Gastroesophageal sphincter (tissue), 4 donors: ENCODE measurements at places on chromosomes 2 and 18. TPM values are rescaled to one million over a fixed set of nuclear protein-coding genes. Genes with fewer than 3 reads are reported as not detected.

DNA sequence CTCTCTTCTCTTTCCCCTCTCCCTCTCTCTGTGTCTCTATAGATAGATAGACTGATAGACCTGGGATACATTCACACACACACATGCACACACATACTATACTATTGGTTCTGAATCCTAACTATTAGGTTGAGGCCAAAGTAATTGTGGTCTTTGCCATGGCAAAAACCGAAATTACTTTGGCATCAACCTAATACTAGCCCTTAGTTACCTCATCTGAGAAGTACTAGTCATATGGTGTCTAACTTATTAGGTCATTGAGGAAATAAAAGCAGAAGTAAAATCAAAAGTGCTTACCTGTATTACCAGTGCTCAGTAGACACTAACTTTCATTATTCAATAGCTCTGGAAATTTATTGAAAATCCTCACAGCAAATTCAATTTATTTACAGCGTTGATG is 451.5 kb downstream of the EPHA4 start:
- no peaks in the 10 kb centered on the region for H3K36me3 ChIP-seq
- H3K27me3 ChIP-seq: no peaks in the 10 kb centered on the region
- ATAC-seq: no peak
- H3K4me1 ChIP-seq: no peaks in the 10 kb centered on the region

DNA sequence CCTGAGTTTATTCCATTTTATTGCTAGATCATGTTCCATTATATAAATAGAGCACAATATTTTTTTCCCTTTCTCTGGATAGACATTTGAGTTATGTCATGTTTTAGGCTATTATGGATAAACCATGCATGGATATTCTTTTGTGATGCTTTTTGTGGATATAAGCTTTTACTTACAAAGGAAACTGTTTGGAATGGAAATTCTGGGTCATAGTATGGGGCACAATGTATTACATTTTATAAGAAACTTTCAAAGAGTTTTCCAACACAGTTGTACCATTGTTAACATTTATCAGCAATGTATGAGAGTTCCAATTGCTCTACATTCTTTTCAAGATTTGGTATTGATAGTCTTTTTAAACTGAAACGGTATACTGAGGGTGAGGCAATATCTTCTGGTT is 749.4 kb downstream of the SOCS6 start:
- H3K4me1 ChIP-seq: no peaks in the 10 kb centered on the region
- H3K36me3 ChIP-seq: no peaks in the 10 kb centered on the region
- H3K4me3 ChIP-seq: no peak overlapping the region
- H3K27ac ChIP-seq: no peak overlapping the region
- no peaks in the 10 kb centered on the region for H3K27me3 ChIP-seq

EN1 gene
- total RNA-seq: 0.23 TPM

ABCG8 gene
- total RNA-seq: 0.12 TPM

CXCR4 gene
- 7.5 TPM for total RNA-seq

- ATAC-seq: no peak
- no peaks in the 10 kb centered on the region for H3K36me3 ChIP-seq
- H3K27me3 ChIP-seq: no peaks in the 10 kb centered on the region
- H3K4me1 ChIP-seq: no peaks in the 10 kb centered on the region
Measured at GRCh38 chr2:195659982-195660890, 3.2 kb downstream of the SLC39A10 start.

DNA sequence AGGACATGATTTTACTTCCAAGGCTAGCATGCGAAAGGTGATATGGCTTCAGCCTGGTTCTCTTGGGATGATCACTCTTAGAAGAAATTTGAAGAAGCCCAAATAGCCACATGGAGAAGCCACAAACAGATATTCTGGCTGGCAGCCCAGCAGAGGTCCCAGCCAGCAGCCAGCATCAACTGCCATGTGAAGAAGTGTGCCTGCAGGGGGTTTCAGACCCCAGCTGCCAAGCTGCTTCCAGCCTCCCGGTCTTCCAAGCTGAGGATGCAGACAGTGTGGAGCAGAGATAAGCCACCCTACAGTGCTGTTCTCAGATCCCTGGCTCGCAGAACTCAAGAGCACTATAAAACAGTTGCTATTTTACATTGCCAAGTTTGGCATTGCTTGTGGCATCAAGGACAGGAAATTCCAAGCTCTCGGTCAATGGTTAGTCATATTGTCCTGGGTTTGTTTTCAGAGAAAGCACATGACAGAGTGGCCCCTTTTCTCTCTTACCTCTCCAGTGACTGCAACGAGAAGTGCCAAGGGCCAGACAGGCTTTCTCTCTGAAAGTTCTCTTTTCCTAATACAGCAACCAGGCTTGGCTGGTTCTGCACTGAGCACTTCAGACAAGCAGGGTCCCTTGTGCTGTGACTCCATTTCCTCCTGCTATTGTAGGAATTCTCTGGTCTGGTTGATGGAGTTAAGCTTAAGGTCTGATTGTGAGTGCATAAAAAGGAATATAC is 223.7 kb downstream of the ANKRD30B start:
- H3K4me1 ChIP-seq: no peaks in the 10 kb centered on the region
- ATAC-seq: no peak
- no peaks in the 10 kb centered on the region for H3K27me3 ChIP-seq
- no peaks in the 10 kb centered on the region for H3K36me3 ChIP-seq

DNA sequence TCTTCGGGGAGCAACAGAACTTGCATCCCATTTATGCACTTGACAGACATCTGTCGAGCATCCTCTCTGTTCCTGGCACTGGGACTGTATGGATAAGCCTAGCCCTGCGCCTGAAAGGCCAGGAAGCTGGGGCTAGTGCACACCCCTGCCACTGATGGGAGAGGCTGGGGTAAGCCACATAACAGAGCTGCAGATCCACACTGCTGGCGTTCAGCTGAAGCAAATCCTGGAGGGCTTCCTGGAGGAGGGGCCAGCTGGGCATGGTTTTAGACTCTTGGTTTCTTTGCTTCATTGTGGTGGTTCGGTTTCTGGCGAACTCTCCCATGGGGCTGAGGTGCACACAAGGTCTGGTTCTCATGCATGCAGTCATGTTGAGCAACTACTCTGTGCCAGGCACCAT is 45.5 kb upstream of the FOSL2 start:
- peaks cover 43% of the 10 kb centered on the region for H3K4me1 ChIP-seq
- H3K36me3 ChIP-seq: no peaks in the 10 kb centered on the region
- H3K27ac ChIP-seq: no peak overlapping the region
- H3K27me3 ChIP-seq: no peaks in the 10 kb centered on the region

GRCh38 chr2:133817680-133818566 is 249.7 kb upstream of the NCKAP5 start:
- no peaks in the 10 kb centered on the region for H3K36me3 ChIP-seq
- ATAC-seq: no peak
- no peak overlapping the region for H3K27ac ChIP-seq
- peaks cover 7% of the 10 kb centered on the region for H3K4me1 ChIP-seq
- H3K27me3 ChIP-seq: no peaks in the 10 kb centered on the region
- H3K4me3 ChIP-seq: no peak overlapping the region

DNA sequence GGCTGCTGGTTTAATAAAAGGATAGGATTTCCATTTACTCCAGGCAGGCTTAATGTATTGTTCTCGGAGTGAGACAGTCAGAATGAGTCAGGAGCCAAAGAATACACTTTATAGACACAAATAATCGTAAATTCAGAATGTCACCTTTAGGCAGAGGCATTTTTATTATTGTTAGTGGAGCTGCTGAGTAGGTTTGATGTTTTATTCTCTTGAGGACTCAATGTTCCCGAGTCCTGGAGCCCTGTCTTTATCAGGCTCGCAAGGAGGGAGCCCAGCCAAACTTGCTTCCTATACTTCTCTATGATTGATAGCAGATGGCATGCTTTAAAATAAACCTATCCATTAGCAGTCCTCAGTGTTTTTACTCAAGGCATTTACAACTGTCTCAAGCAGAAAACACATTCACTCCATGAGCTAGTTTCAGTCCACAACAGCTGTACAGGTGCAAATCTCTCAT is 492.3 kb upstream of the ZEB2 start:
- no peaks in the 10 kb centered on the region for H3K4me1 ChIP-seq
- H3K36me3 ChIP-seq: no peaks in the 10 kb centered on the region
- no peak for ATAC-seq
- no peaks in the 10 kb centered on the region for H3K27me3 ChIP-seq
- H3K4me3 ChIP-seq: no peak overlapping the region

GRCh38 chr18:68840554-68841263 is 42.8 kb downstream of the CCDC102B start:
- H3K27ac ChIP-seq: no peak overlapping the region
- no peak overlapping the region for H3K4me3 ChIP-seq
- H3K36me3 ChIP-seq: no peaks in the 10 kb centered on the region
- H3K27me3 ChIP-seq: no peaks in the 10 kb centered on the region
- no peaks in the 10 kb centered on the region for H3K4me1 ChIP-seq
- peak; percentile 80 for ATAC-seq

DNA sequence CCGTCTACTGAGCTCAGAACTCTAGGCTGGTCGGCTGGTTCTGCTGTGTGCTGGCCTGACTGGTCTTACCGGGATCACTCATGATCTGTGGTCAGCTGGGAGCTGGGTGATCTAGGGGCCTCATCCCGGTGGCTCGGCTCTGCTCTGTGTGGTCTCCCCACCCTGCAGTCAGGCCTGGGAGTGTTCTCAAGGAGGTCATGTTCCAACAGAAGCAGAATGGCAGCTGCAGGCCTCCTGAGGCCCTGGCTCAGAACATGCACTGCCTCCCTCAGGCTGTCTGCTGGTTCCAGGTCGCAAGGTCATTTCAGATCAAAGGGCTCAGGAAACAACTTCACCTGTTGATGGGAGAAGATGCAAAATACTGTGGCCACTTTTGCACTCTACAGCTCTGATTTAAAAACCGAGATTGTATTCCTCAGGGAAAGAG is 81.1 kb upstream of the RFX8 start:
- H3K4me3 ChIP-seq: no peak overlapping the region
- H3K36me3 ChIP-seq: no peaks in the 10 kb centered on the region
- no peak for ATAC-seq
